Uterine smooth muscle cell (primary cell): ENCODE measurements at places on chromosomes 11 and 22. TPM values are rescaled to one million over a fixed set of nuclear protein-coding genes. Genes with fewer than 3 reads are reported as not detected.

OR2AG1 gene
- not detected in 2 replicates for total RNA-seq

C11orf87 gene
- total RNA-seq = not detected in 2 replicates

YAP1 gene
- 158 and 240 TPM in 2 replicates for total RNA-seq

MIOX gene
- total RNA-seq = not detected in 2 replicates

LMNTD2 gene
- 0.11 and 0.62 TPM in 2 replicates for total RNA-seq

CALCA gene
- total RNA-seq = not detected in 2 replicates

PGA5 gene
- not detected in 2 replicates for total RNA-seq

CCDC73 gene
- under 0.01 TPM in 1 of 2 replicates, not detected in the other for total RNA-seq

PKNOX2 gene
- 0.22 and 0.37 TPM in 2 replicates for total RNA-seq

ASCL2 gene
- total RNA-seq = not detected in 2 replicates

SCGB2A2 gene
- not detected in 2 replicates for total RNA-seq

JAML gene
- under 0.01 and 0.22 TPM in 2 replicates for total RNA-seq

MS4A5 gene
- total RNA-seq = not detected in 2 replicates

SSTR3 gene
- total RNA-seq = 0.12 and 0.33 TPM in 2 replicates

NEAT1 gene
- 158 and 162 TPM in 2 replicates for total RNA-seq

SAA4 gene
- not detected in 2 replicates for total RNA-seq

MN1 gene
- under 0.01 and 0.11 TPM in 2 replicates for total RNA-seq

ACRV1 gene
- total RNA-seq = not detected in 2 replicates

ASRGL1 gene
- total RNA-seq = 0.12 and 1.00 TPM in 2 replicates

HORMAD2 gene
- not detected in 2 replicates for total RNA-seq

NEFH gene
- 0.37 and 0.44 TPM in 2 replicates for total RNA-seq

SYVN1 gene
- 19.4 and 47.6 TPM in 2 replicates for total RNA-seq
